Naive thymus-derived CD8-positive, alpha-beta T cell (primary cell): ENCODE measurements at places on chromosomes 1 and 21. TPM values are rescaled to one million over a fixed set of nuclear protein-coding genes. Genes with fewer than 3 reads are reported as not detected.

Gene SV2A
- polyA plus RNA-seq = 1.6 TPM

Gene ZNF683
- polyA plus RNA-seq = 0.42 TPM

Gene DCST2
- not detected for polyA plus RNA-seq

Gene CA6
- 53.7 TPM for polyA plus RNA-seq

Gene VPS72
- 69.7 TPM for polyA plus RNA-seq

Gene KRTAP19-5
- polyA plus RNA-seq = not detected

Gene NPPB
- polyA plus RNA-seq = not detected

Gene ARMH1
- polyA plus RNA-seq = 75.6 TPM

Gene RGS8
- not detected for polyA plus RNA-seq

- peaks cover 25% of the 10 kb centered on the region for H3K36me3 ChIP-seq
- no peak for DNase-seq
- peaks cover 36% of the 10 kb centered on the region for H3K4me1 ChIP-seq
- H3K27ac ChIP-seq = peak overlapping the region; percentile 94
Observed at GRCh38 chr21:44547656-44548331, 3.5 kb downstream of the KRTAP10-2 start.

GRCh38 chr1:182617734-182618351 is 13.7 kb upstream of the RGS16 start:
- H3K4me1 ChIP-seq = peaks cover 38% of the 10 kb centered on the region
- H3K27me3 ChIP-seq = peaks cover 74% of the 10 kb centered on the region
- DNase-seq = no peak
- H3K27ac ChIP-seq = no peak overlapping the region
- peaks cover 12% of the 10 kb centered on the region for H3K36me3 ChIP-seq

GRCh38 chr1:119081700-119082099 is 58.8 kb downstream of the WARS2 start:
- H3K4me3 ChIP-seq = no peak overlapping the region
- no peaks in the 10 kb centered on the region for H3K4me1 ChIP-seq
- DNase-seq = no peak

- no peak overlapping the region for H3K27ac ChIP-seq
- H3K36me3 ChIP-seq = no peaks in the 10 kb centered on the region
- H3K4me1 ChIP-seq = no peaks in the 10 kb centered on the region
- H3K27me3 ChIP-seq = peaks cover 9% of the 10 kb centered on the region
Observed at GRCh38 chr1:24619376-24619775, 23.7 kb upstream of the SRRM1 start.

DNA sequence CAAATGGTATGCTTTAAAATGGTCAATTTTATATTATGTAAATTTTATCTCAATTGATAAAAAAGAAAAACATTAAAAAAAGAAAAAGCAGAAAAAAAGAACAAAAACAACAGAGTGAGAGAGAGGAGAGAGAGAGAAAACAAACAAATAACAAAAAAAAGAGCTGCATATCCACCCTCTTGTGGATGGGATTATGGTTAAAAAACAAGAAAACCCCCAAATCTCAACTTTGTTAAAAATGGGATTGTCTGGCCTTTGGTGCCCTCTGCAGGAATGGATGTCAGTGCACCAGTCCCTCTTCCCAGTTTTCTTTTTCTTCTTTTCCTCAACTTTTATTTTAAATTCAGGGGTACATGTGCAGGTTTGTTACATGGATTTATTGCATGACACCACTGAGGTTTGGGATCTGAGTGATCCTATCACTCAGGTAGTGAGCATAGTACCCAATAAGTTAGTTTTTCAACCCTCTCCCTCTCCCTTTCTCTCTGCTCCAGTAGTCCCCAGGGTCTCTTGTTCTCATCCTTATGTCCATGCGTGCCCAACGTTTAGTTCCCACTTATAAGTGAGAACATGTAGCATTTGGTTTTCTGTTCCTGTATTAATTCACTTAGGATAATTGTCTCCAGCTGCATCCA is 28.1 kb downstream of the RNF187 start:
- H3K27ac ChIP-seq = no peak overlapping the region
- peak; percentile 54 for DNase-seq
- no peaks in the 10 kb centered on the region for H3K36me3 ChIP-seq
- H3K4me1 ChIP-seq = peaks cover 16% of the 10 kb centered on the region
- H3K4me3 ChIP-seq = no peak overlapping the region

DNA sequence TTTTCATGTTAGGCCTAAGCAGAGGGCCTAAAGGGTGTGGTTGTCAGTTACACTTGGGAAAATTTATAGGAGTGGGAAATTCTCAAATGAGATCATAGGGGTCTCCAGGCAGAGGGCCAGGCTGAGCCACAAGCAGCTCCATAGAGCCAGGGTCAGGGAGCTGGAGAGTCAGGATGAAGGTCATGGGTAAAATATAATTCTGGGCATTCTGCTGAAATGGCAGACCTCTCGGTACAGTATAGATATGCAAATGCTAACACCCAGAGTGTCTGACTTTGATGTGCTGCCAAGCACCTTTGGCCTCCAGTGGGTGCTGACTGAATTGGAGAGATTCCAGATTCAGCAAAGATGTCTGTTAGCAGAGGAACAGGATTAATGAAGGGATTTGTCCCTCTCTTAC is 40.1 kb downstream of the DNM3 start:
- no peak overlapping the region for H3K4me3 ChIP-seq
- no peak overlapping the region for H3K27ac ChIP-seq
- no peak for DNase-seq
- H3K4me1 ChIP-seq = peaks cover 3% of the 10 kb centered on the region

GRCh38 chr1:4794020-4794780 is 139.8 kb downstream of the AJAP1 start:
- peaks cover 8% of the 10 kb centered on the region for H3K4me1 ChIP-seq
- DNase-seq = no peak
- H3K36me3 ChIP-seq = no peaks in the 10 kb centered on the region
- no peak overlapping the region for H3K27ac ChIP-seq
- no peaks in the 10 kb centered on the region for H3K27me3 ChIP-seq

DNA sequence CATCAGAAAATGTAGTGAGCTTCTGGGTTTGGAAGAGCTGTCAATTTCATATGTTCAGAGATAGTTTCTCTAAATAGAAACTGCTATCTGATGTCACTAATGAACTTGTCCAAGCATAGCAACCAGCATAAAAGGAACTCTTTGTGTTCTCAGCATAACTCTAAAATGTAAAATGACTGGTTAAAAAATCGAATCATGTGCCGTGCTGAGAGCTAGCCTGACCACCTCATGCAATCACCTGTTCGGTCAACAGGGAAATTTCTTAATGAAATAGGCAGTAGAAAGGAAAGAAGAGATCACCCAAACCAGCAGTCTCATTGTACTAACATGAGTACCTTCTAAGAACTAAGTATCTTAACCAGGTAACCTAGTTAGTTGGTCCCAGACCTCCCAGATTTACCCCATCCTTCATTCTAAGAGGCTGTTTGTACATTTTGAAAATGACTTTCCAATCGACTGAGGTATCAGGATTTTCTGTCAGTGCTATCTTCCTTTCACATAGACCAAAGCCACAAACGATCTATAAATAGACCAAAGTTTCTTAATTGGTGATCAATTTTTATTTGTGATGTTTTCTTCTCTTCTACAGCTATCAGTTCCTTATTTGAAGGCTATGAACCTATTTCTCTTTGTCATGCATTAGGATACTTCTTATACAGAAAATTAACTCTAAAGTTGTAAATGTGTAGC is 147.3 kb downstream of the TLR5 start:
- no peak for DNase-seq
- no peak overlapping the region for H3K27ac ChIP-seq
- no peaks in the 10 kb centered on the region for H3K27me3 ChIP-seq
- no peaks in the 10 kb centered on the region for H3K4me1 ChIP-seq
- no peak overlapping the region for H3K4me3 ChIP-seq

- H3K4me3 ChIP-seq = no peak overlapping the region
- H3K36me3 ChIP-seq = no peaks in the 10 kb centered on the region
- DNase-seq = no peak
- H3K27me3 ChIP-seq = peaks cover 26% of the 10 kb centered on the region
- peaks cover 5% of the 10 kb centered on the region for H3K4me1 ChIP-seq
Observed at GRCh38 chr1:39085174-39085573, 59.0 kb downstream of the NDUFS5 start.

DNA sequence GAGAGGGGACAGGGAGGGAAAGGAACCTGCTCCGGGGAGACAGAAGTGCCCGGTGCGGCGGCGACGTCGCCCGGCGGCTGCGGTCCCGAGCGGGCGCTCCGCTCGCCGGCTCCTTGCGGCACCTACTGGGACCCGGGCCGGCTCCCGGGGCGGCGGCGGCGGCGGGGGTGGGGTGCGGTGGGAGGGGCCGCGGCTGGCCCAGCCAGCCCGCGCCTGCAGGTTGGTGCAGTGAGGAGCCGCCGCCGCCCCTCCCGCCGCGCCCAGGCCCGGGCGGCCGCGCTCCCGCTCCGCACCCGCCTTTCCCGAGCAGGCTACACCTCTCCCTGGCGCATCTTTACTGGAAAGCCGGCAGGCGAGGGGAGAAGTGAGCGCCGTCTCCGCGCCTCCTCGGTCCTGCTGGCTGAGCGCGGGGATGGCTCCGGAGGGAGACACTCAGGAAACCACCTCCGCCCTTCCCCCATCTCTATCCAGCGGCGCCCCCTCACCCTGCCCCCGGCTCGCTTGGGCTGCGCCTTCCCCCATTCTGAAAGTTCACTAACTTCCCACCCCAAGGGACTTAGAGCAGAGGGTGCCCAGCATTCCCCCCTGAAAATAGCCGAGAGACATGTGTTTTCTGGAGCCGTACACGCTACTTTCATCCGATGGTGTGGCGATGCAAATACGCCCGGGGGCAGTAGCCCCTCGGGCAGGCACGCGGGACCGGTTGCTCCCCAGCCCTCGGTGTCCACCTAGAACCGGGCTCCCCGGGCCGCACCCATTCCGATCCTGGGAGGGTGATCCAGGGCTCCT is at the start of gene PLD5:
TSS of gene PLD5 (minus strand) at position 127 of the 789 bp plus-strand sequence.
- H3K27ac ChIP-seq = no peak within 1 kb of the TSS
- H3K36me3 ChIP-seq = peaks cover 4% of the 10 kb centered on the region
- H3K27me3 ChIP-seq = peaks cover 64% of the 10 kb centered on the region
- peaks cover 1% of the 10 kb centered on the region for H3K4me1 ChIP-seq

- peaks cover 4% of the 10 kb centered on the region for H3K27me3 ChIP-seq
- H3K27ac ChIP-seq = no peak overlapping the region
- peak overlapping the region; percentile 7 for H3K4me3 ChIP-seq
- H3K4me1 ChIP-seq = peaks cover 21% of the 10 kb centered on the region
Observed at GRCh38 chr1:8712413-8713231, 104.8 kb downstream of the RERE start.

DNA sequence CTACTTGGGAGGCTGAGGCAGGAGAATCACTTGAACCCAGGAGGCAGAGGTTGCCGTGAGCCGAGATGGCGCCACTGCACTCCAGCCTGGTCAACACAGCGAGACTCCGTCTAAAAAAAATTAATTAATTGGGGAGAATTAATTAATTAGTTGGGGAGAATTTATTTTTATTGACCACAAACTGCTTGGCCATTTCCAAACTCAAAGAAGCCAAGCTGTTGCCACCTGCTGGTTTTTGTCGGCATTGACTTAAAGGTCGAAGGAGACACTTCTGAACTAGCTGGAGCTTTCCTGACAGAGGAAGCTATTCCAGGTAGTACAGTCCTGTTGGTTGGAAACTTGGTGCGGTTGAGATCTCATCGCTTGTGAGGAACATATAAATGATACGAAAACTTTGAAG is 13.1 kb downstream of the MAP1LC3C start:
- no peaks in the 10 kb centered on the region for H3K27me3 ChIP-seq
- H3K36me3 ChIP-seq = no peaks in the 10 kb centered on the region
- no peak overlapping the region for H3K4me3 ChIP-seq
- H3K4me1 ChIP-seq = no peaks in the 10 kb centered on the region
- H3K27ac ChIP-seq = no peak overlapping the region

- H3K27me3 ChIP-seq = peaks cover 2% of the 10 kb centered on the region
- no peak overlapping the region for H3K27ac ChIP-seq
- no peak overlapping the region for H3K4me3 ChIP-seq
- no peak for DNase-seq
Observed at GRCh38 chr1:151970128-151970527, 23.5 kb downstream of the S100A10 start.

GRCh38 chr1:13860031-13860430 is 160.0 kb downstream of the PRDM2 start:
- H3K4me3 ChIP-seq = no peak overlapping the region
- H3K4me1 ChIP-seq = no peaks in the 10 kb centered on the region
- H3K27ac ChIP-seq = no peak overlapping the region

- H3K36me3 ChIP-seq = peaks cover 6% of the 10 kb centered on the region
- no peak for DNase-seq
- no peaks in the 10 kb centered on the region for H3K4me1 ChIP-seq
Observed at GRCh38 chr1:241603731-241604245, 36.4 kb downstream of the CHML start.

DNA sequence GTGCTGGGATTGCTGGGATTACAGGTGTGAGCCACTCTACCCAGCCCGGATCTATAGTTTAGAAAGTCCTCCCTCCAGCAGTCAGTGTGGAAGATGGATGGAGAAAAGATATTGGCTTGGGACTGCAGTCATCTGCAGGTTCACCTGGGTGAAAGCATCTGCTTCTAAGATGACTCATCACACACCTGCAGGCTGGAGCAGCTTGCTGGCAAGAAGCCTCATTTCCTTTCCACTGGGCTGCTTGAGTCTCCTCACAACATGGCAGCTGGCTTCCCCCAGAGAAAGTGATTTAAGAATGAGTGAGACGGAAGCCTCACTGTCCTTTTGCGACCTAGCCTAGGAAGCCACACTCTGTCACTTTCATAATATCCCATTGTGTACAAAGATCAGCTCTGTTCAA is 50.0 kb downstream of the FOXO6 start:
- no peak overlapping the region for H3K4me3 ChIP-seq
- no peaks in the 10 kb centered on the region for H3K36me3 ChIP-seq
- no peaks in the 10 kb centered on the region for H3K4me1 ChIP-seq
- H3K27me3 ChIP-seq = peaks cover 10% of the 10 kb centered on the region

DNA sequence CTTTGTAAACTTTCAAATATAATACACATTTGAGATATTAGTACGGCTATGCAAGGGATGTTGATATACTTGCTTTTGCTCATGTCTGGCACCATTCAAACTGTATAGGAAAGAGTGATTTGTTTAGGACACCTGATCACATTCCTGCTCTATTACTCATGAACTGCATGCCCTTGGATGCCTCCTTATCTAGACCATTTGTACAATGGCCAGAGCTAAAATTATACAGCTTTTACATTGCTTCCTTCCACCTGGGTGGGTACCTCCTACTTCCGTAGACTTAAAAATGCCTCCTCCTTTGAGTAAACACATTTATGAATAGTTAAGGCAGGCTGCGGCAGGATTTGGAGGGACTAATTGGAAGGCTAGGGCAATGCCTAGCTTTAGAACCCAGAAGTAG is 85.4 kb upstream of the PBX1 start:
- DNase-seq = no peak
- H3K4me1 ChIP-seq = no peaks in the 10 kb centered on the region
- no peak overlapping the region for H3K27ac ChIP-seq
- peaks cover 8% of the 10 kb centered on the region for H3K27me3 ChIP-seq
- H3K4me3 ChIP-seq = no peak overlapping the region

DNA sequence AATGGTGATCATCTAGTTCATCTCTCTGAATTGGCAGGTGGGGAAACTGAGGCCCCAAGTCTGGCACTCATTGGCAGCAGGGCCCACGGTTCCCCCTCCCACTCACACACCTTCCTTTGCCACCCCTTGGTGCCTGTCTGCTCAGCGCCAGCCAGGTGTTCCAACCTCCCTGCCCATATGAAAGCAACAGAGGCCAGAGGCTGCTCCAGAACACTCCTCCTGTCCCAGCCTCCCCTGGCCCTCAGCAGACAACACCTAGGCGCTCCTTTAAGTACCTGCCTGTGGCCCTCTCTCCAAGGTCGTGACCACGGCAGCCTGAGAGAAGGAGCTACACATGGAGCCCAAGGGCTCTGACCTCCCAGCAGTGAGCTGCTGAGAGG is 362.3 kb upstream of the VAMP3 start:
- no peaks in the 10 kb centered on the region for H3K27me3 ChIP-seq
- H3K4me1 ChIP-seq = no peaks in the 10 kb centered on the region
- no peak overlapping the region for H3K27ac ChIP-seq
- no peak overlapping the region for H3K4me3 ChIP-seq

- peaks cover 10% of the 10 kb centered on the region for H3K4me1 ChIP-seq
- no peak for DNase-seq
- H3K4me3 ChIP-seq = no peak overlapping the region
Observed at GRCh38 chr1:41387667-41388091, 26.4 kb downstream of the FOXO6 start.
